Progenitor cell of endocrine pancreas (in vitro differentiated cells): ENCODE measurements at places on chromosomes 1 and 21. TPM values are rescaled to one million over a fixed set of nuclear protein-coding genes. Genes with fewer than 3 reads are reported as not detected.

- H3K27me3 ChIP-seq = no peaks in the 10 kb centered on the region
- H3K4me3 ChIP-seq = no peak overlapping the region
- peaks cover 32% of the 10 kb centered on the region for H3K4me1 ChIP-seq
- peak overlapping the region; percentile 94 for H3K27ac ChIP-seq
Measured at GRCh38 chr1:9164532-9164900, 35.6 kb upstream of the GPR157 start.

DNA sequence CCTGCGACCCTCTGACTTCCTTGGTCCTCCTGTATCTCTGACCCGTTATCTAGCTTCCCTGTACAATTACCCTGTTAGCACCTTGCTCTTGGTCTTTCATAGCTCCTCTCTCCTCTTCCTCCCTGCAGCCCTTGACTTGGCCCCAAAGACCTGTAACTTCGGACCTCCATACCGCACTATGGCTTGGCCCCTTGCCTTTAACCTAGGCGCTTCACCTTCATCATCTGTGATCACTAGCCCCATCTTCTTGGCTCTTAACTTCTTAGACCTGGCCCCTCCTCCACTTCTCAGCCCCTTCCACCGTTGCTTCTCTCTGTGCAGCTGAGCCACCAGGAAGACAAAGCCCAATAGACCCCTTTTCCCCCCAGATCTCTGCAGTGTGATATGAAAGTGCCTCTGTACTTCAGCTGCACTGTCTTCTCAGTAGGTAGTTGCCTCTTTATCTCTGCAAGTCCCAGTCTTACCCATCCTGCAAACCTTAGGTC, 740 bp downstream of the ZNF691 start:
- peaks cover 29% of the 10 kb centered on the region for H3K36me3 ChIP-seq
- peak overlapping the region; percentile 94 for H3K4me3 ChIP-seq
- peak overlapping the region; percentile 95 for H3K27ac ChIP-seq
- no peak for DNase-seq
- H3K4me1 ChIP-seq = peaks cover 13% of the 10 kb centered on the region

DNA sequence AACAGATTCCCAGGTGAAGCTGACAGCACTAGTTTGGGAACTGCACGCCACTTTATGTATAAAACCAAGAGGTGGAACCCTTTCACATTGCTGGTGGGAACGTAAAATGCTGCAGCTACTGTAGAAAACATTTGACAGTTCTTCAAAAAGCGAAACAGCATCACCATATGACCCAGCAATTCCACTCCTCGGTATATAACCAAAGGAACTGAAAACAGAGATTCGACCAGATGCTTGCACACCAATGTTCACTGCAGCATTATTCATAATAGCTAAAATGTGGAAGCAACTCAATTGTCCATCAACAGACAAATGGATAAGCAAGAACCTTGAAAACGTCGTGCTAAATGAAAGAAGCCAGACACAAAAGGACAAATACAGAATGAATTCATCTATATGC, 17.5 kb downstream of the RSPH1 start:
- no peaks in the 10 kb centered on the region for H3K36me3 ChIP-seq
- no peak overlapping the region for H3K4me3 ChIP-seq
- no peak overlapping the region for H3K27ac ChIP-seq
- H3K27me3 ChIP-seq = no peaks in the 10 kb centered on the region
- no peak for DNase-seq
- H3K4me1 ChIP-seq = peaks cover 13% of the 10 kb centered on the region

- no peaks in the 10 kb centered on the region for H3K36me3 ChIP-seq
- H3K27me3 ChIP-seq = no peaks in the 10 kb centered on the region
- no peak for DNase-seq
- H3K4me3 ChIP-seq = no peak overlapping the region
Measured at GRCh38 chr1:98991127-98992012, 13.3 kb downstream of the PLPPR5 start.

DNA sequence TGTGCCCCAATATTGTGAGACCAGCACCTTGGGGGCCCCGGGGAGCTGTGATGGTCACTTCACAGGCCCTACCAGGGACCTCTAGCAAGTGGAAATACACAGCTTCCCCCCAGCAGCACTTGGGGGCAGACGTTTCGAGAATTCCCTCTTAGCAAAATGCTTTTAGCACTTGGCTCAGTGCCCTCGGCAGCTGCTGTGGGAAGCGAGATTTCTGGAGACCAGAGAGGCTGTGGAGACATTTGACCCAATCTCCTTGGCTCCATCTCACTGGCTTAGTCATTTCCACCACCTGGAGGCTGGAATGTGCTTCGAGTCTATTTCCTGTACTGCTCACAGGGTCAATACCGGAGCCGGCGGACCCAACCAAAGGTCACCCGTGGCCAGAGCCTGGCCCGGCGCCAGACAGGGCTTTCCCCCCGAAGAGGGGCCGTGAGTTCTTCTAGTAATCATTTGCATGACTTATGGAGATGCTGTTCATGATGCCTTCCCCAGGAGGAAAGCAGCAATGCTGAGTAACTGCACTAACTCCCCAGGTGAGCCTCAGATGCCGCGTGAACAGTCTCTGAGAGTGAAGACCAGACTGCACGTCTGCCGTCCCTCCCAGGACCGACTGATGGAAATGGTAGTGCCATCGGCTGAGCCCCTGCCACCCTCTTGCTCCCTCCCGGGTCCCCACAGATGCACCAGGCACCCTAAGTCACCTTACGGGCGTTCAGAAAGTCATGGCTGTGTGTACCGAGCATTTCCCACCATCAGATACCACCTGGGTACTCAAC, 4.4 kb upstream of the C2CD2 start:
- DNase-seq = no peak
- H3K27ac ChIP-seq = no peak overlapping the region
- H3K36me3 ChIP-seq = no peaks in the 10 kb centered on the region
- no peak overlapping the region for H3K4me3 ChIP-seq

DNA sequence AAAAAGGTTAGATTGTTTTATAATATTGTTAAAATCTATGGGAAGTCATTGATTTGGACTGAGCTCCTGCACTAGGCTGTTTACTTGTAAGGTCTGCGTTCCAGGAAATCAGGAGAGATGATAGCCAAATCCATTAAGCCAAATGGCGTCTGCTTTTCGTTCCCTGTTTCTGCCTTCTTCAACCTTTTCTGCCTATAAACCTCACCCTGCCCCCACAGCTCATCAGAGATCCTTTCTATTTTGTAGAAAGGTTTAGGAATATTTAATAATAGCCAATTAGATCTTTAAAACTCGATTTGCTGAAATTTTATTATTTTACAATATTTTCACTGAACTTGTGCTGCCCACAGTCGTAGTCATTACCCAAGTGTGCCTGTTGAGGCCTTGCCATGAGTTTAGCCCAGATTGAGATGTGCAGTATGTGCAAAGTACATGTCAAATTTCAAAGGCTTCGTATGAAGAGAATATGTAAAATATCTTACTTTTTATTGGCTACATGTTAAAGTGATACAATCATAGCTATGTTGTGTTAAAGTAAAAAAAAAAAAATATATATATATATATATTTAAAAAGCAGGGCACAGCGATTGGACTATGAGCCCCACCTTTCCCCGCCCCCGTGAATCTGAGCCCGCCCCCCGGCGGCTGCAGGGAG, 444 bp upstream of the IARS2 start:
- peaks cover 16% of the 10 kb centered on the region for H3K36me3 ChIP-seq
- H3K4me1 ChIP-seq = peaks cover 6% of the 10 kb centered on the region
- H3K4me3 ChIP-seq = peak overlapping the region; percentile 50
- no peaks in the 10 kb centered on the region for H3K27me3 ChIP-seq
- no peak overlapping the region for H3K27ac ChIP-seq

DNA sequence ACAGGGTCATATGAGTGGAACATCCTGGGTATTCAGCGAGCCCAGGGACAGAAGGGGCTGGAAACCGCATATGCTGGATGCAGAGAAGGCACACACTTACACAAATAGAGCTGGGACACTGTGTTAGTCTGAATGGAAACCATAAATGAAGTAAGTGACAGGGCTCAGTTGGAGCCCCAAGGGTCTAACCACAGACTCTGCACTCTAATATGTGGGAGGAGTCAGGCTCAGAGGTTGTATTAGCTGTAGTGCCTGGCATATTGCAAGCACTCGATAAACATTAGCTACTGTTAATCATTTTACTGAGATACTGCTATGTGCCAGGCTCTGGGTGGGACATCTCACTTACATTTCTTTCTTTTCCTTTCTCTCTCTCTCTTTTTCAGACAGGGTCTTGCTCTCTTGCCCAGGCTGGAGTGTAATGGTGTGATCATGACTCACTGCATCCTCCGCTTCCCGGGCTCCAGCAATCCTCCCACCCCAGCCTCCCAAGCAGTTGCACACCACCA, 6.5 kb upstream of the OLIG1 start:
- peaks cover 78% of the 10 kb centered on the region for H3K27me3 ChIP-seq
- no peak for DNase-seq
- H3K27ac ChIP-seq = no peak overlapping the region
- H3K4me3 ChIP-seq = no peak overlapping the region
- H3K4me1 ChIP-seq = peaks cover 2% of the 10 kb centered on the region

DNA sequence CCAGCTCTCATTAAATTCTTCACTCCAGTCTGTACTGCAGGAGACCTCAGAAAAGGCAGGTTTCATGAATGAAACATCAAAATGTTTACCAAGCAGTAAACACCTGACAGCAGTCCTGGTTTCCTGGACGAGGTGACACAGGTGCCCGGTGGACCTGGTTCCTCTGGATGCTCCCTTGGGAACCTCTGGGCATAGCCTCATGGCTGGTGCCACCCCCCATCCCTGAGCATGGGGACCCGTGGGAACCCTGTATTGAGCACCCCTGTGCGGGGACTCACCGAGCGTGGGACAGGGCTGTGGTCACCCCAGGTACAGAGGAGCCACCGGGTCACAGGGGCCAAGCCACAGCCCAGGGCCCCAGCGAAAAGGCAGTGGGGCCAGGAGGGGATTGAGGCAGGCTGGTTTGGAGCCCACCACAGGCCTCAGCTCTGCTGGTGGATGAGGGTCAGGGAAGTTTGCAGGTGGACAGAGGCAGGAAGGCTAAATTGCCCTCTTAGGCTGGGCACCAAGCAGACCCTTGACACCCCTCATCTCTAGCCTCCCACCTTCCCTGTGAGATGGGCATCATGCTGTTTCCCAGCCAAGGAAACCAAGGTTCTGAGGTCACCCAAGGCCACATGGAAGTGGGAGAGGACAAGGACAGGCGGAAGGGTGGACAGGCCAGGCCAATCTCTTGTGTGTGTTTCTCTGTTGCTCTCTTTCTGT, 158.4 kb downstream of the PTPRU start:
- no peak for DNase-seq
- peaks cover 2% of the 10 kb centered on the region for H3K27me3 ChIP-seq
- H3K4me3 ChIP-seq = no peak overlapping the region
- H3K36me3 ChIP-seq = no peaks in the 10 kb centered on the region
- no peak overlapping the region for H3K27ac ChIP-seq
- peaks cover 5% of the 10 kb centered on the region for H3K4me1 ChIP-seq

DNA sequence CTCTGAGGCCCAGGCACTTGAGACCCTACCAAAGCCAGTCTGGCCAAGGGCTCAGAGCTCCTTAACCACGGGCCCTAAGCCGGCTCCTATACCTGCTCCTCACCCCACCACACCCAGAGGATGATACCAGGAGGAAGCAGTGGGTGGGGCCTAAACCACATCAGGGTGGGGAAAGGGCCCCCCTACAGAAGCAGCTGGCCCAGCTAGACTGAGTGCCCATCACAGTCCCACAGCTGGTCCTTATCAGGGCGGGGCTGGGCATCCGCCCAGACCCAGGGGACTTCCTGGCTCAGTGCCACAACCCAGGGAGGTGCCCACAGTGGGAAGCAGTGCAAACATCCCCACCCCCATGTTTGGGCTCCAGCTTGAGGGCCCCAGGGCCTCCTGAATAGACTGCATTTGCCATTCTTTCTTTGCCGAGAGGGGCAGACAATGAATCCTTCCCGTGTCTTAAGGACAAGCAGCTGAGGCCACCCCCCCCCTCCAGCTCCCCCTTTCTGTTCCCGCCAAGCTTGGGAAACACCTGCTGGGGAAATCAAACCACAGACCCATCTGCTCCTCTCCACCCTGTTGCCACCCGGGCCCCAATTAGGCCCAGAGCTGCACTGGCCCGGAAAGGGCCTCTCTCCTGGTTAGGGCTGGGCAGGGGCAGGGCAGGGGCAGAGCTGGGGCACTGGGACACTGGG, 6.2 kb downstream of the E2F2 start:
- DNase-seq = no peak
- no peak overlapping the region for H3K4me3 ChIP-seq
- peaks cover 7% of the 10 kb centered on the region for H3K27me3 ChIP-seq

Gene CACHD1
- 33.5 and 36.0 TPM in 2 replicates for total RNA-seq
